NCI-H1092 treated with DMSO at 0.1 percent for 48 hours (cell line): ENCODE measurements at places on chromosomes 6 and 20.

DNA sequence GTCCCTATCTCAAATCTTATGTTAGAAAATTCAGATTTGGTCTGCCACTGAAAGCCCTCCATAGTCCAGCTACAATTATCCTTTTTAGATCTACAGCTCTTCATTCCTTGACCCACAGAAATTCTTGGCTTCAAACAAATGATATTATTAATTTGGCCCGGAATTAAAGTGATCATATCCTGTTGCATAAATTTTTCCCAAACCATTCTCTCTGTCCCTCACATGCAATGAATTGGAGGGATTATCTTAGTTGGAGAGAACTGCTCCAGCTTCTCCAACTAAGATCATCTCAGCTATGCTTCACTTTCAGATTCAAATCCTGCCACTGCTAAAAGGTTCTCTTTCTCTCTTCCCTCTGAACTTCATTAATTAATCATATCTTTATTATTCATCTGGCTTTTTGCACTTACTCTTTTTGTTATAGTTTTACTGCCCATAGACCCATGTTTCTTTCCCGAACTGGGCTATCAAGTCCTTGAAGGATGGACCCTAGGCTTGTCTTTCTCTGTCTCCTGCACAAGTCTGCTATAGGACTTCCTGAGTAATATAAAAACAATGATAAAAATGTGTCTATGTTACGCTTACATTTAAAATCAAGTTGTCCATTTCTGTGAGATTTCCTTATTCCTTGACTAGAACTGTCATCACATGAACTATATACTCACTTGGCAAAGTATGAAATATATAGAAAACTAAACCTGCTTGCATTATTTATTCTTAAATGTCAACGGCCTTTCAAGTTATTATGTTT, 493.9 kb upstream of the MARCKS start:
- no peak for DNase-seq

- no peak for DNase-seq
Measured at GRCh38 chr6:149270616-149271015, 46.9 kb upstream of the TAB2 start.

- no peak for DNase-seq
Measured at GRCh38 chr6:131039345-131039680, 23.7 kb downstream of the EPB41L2 start.

GRCh38 chr20:51768759-51769517, 748 bp upstream of the ATP9A start:
- DNase-seq = no peak

DNA sequence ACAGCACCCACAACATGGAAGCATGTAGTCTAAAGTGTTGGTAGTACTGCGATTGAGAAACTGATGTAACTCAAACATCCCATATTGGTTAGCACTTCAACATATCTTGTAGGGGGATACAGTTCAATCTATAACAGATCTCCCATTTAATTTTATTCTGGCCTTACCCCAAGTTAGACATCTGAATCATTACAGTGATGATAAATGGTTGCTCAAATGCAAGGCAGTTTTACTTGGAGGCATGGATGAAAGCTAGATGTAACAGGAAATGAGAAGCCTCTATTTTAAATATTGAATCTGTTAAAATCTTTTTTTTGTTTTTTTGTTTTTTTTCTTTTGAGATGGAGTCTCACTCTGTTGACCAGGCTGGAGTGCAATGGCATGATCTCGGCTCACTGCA, 44.2 kb upstream of the FAM50B start:
- no peak for DNase-seq
